Fibroblast of upper back skin (primary cell): ENCODE measurements at places on chromosomes 11 and 22.
A peak's percentile ranks its signal among the peaks of the same experiment; 100 is the strongest.

DNA sequence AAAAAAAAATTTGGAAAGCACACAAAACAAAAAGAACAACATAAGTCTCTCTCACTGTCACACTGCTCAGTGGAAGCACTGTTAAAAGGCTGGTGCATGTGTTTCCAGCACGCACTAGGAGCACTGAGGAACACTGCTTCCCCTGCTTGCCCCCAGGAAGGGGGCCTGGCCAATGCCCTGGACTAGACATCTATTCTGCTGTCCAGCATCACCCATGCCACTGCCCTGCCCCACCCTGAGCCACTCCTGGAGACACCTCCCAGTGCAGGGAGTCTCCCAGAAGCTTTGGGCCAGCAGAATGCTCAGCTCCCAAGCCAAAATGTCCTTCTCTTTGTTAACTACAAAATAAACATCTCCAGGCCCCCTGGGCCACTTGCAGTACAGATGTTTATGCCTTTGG lies 49.7 kb upstream of the EMID1 start:
- DNase-seq: no peak

DNA sequence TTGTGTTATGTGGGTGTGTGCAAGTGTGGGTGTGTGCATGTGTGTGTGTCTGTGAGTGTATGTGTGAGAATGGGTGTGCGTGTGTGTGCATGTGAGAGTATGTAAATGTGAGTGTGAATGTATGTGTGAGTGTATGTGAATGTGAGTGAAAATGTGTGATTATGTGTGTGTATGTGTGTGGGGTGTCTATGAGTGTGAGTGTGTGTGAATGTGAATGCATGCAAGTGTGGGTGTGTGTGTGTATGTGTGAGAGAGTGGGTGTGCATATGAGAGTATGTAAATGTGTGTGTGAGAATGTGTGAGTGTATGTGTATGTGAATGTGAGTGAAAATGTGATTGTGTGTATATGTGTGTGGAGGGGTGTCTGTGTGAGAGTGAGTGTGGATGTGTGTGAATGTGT lies 1292.7 kb downstream of the TBC1D22A start:
- no peak for DNase-seq

- DNase-seq: peak; percentile 89
Measured at GRCh38 chr11:12377106-12377823, at the start of gene PARVA. Gene PARVA (plus strand): TSS chr11:12377571. CDS start chr11:12377648, 77 bp downstream.

- DNase-seq: peak; percentile 92
Measured at GRCh38 chr11:128417607-128418324, 169.6 kb downstream of the ETS1 start.

- no peak for DNase-seq
Measured at GRCh38 chr11:71204748-71205664, 47.4 kb downstream of the SHANK2 start.
